Kidney glomerular epithelial cell (primary cell): ENCODE measurements at places on chromosomes 11 and 22.

GRCh38 chr22:29197096-29197495, 8.6 kb upstream of the EMID1 start:
- DNase-seq = no peak

GRCh38 chr22:29230972-29231875, 25.5 kb downstream of the EMID1 start:
- no peak for DNase-seq

- no peak for DNase-seq
Observed at GRCh38 chr22:19405652-19406051, 25.9 kb downstream of the HIRA start.

DNA sequence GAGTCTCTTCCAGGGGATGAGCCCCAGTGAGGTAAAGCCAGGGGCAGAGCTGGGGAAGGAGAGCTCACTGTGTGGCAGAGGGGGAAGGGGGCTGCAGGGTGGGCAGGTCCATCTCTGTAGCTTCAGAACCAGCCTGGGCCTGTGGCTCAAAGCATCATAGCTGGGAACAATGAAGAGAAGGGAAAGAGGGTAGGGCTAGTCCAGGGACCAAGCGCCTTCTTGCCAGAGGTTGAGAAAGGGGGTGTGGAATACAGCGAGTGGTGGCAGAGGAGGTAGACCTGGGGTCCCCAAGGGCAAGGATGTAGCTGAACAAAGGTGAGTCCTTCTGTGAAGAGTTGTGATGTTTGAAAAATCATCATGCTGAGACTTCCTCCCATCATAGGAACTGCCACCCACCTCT, 1.2 kb upstream of the PLA2G3 start:
- DNase-seq = no peak

DNA sequence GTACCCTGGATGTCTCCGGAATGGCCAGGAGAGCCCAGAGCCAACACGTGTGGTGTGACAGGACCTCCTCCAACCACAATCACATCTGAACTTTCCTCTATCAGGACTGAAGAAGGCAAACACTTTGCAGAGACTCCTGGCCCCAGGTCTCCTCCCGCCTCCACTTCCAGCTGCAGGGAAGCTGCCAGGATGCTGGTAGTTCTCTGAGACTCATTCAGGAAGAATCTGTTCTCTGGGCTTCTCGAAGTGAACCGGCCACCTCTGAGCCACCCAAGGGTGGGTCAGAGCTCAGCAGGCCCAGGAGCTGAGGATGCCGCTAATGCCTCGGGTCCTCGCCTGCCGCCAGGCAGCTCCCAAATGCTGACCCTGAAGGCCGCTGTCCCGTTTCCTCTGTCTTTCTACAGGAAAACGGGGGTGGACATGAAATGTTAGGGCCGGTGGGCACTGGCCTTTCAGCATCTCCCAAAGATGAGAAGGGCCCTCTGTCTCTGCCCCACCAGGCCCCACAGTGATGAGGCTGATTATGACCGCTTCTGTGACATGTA, 789.9 kb downstream of the BRD1 start:
- no peak for DNase-seq

DNA sequence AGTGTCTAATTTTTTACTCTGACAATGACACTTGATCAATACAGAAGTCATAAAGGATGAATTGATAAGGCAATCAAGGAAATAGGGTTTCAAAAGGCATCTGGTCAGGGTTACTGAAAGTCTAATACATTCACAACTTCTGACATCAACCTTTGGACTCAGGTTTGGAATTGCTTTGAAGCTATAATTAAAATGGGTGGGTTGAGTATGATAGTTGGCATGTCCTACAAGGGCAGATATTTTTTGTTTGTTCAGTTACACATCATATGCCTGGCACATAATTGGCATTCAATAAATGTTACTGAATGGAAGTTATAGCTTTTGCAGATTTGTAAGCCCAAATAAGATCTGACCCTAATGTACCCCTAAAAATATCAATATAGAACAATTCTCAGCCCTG, 7.3 kb upstream of the FUT4 start:
- DNase-seq = no peak

DNA sequence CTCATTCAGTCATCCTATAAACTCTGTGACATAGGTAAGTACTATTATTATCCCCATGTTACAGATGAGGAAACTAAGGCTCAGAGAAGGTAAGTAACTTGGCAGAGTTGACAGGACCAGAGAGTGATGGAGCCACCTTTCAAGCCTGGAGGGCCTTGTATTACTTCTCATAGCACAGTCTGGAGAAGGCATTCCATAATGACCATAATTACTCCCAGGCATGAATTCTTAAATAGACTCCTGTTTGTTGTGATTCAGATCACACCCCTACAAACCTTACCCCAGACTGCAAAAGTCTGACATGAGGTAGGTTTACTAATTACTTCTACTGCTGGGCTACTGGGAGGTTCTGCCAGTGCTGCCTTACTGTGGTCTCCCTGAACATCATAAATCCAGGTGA, 77.0 kb downstream of the CD44 start:
- DNase-seq = no peak

GRCh38 chr22:27134315-27134701, 476.9 kb downstream of the MIAT start:
- DNase-seq = peak; percentile 86

- DNase-seq = no peak
Observed at GRCh38 chr11:66317723-66318599, 1.1 kb upstream of the CD248 start.

GRCh38 chr11:85961930-85962363, 106.8 kb downstream of the CCDC83 start:
- peak; percentile 57 for DNase-seq
